Hippocampal formation (tissue), 2 donors: ENCODE measurements at places on chromosomes 3 and 15.
A peak's percentile ranks its signal among the peaks of the same experiment; 100 is the strongest.

DNA sequence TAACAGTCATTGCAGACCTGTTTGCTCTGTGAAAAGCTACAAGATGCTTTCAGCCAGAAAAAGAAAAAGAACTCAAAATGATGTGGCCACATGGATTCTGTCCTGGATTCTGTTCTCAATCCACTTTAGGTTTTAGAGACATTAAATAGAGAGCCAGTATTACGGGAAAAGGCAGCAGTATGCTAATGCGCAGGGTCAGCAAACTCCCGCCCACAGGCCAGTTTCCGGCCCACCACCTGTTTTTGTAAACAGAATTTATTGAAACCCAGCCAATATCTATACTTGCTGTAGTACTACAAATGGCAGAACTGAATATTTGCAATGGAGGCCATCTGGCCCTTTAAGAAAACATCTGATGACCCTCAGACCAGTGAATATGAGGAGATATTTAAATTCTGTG lies 416.1 kb downstream of the ERC2 start:
- no peak for DNase-seq

- DNase-seq, result no peak
These were observed 33.5 kb downstream of the FAM98B start for GRCh38 chr15:38487378-38487777.

- DNase-seq, result no peak
These were observed 132.2 kb upstream of the SLC24A5 start for GRCh38 chr15:47988564-47988963.

- DNase-seq, result peak; percentile 65
These were observed 1.4 kb upstream of the ROBO2 start for GRCh38 chr3:77038468-77038929.

GRCh38 chr15:46304321-46304720 lies 669.5 kb downstream of the SQOR start:
- no peak for DNase-seq

- no peak for DNase-seq
These were observed 7.6 kb upstream of the APBA2 start for GRCh38 chr15:28878209-28878608.

DNA sequence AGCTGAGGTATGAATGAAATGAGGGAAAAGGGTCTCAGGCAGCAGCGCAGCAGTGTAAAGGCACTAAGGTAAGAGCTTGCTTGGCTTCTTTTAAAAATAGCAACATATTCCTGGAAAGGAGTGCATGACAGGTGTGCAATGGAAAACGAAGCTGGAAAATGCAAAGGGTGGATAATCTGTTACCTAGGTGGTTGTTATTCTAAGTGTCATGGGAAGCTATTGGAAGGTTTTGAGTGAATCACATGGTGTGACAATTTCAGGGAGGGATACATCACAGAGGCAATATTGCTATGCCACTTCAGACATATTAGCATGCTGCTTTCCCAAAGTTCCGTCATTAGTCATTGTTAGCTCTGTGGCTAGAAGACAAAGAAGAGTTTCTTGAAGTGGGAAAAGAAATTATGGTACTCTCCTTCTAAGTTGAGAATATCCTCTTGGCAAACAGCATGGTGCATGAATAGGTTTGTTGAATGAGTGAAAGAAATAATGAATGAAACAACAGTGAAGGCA lies 28.7 kb upstream of the TMEM45A start:
- DNase-seq, result no peak

DNA sequence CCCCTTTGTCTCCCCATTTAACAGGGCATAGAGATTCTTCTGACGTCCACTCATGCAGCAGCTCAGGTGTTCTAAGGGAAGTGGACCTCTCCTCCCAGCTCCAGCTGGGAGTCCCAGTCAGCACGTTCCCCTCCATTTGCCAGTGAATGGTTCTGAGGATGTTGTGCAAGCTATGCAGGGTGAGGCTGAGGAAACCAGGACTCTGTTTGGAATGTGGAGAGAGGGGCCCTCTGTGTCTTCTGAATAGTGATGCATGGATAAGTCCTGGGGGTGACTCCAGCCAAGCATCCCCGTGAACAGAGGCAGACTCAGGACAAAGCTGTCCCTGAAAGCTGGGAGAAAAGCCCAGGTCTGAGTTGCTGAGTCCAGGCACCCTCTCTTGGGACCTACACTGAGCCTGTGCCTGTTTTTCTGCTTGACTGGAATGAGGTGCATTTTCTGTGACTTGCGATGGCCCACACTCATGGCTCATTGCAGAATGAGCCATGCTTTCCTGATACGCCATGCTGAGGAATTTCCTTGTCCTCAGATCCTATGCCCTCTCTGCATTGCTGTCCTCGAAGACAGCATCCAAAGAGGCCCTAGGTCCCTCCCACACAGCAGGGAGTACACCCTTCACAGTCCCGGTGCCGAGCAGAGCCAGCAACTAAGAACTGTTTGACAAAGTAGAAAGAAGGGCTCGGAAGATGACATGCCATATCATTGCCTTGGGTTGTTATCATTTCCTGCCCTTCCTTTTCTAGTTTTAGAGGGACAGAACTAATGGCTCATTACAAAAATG lies 185.2 kb downstream of the ATP10A start:
- DNase-seq, result no peak

DNA sequence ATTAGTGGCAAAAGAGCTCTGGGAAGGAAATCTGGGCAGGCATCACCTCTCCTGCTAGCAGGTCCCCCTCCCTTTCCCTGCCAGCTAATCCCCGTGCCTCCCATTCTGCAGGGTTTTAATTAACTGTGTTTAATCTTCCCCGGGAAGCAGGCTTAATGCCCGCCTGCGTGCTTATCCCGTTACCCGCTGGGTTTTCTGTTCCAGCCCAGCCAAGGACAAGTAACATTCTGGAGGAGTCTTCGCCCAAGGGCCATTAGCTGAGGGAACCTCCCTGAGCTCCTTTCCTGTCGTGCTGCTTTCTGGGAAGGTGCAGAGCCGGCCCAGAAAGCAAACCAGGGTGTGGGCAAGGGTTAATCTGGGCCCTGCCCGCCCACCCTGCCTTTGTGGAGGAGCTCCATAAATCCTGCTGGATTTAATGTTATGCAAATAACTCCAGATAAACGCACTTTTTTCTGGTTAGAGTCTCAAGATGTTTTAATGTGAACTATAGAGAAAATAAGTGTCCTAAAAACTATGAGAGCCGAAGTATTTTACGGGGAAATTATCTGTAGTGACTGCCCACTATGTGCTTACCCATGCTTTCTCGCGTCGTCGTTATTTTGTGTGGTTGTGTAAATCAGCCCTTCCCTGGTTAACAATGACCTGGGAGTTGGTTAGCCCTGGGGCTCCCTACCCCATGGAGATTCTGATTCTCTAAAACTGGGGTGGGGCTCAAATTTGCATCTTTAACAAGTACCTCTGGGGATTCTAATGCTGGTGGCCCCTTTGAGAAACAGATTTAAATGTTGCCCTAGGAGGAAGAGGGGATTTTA lies 25.9 kb downstream of the TRIM71 start:
- no peak for DNase-seq

GRCh38 chr3:57147071-57147470 lies 18.1 kb downstream of the IL17RD start:
- no peak for DNase-seq

GRCh38 chr3:197042539-197042938 lies 12.9 kb upstream of the MELTF start:
- DNase-seq, result no peak

DNA sequence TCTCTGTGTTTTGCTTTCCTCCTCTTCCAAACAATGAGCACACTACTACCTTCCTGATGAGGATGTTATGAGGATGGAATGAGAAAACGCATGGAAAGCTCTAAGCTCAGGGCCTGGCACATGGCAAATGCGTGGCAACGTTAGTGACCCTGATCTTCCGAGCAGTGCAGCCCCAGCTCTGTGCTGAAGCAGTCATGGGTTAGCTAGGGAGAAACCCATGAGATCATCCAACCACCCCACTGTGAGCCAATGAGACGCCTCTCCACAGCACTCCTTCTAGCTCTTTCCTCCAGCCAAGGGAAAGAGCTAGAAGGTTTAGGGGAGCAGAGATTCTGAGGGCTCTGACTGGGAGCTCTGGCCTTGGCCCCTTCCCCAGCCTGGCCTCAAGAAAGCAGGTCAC lies 4.5 kb downstream of the CPN2 start:
- DNase-seq, result no peak

DNA sequence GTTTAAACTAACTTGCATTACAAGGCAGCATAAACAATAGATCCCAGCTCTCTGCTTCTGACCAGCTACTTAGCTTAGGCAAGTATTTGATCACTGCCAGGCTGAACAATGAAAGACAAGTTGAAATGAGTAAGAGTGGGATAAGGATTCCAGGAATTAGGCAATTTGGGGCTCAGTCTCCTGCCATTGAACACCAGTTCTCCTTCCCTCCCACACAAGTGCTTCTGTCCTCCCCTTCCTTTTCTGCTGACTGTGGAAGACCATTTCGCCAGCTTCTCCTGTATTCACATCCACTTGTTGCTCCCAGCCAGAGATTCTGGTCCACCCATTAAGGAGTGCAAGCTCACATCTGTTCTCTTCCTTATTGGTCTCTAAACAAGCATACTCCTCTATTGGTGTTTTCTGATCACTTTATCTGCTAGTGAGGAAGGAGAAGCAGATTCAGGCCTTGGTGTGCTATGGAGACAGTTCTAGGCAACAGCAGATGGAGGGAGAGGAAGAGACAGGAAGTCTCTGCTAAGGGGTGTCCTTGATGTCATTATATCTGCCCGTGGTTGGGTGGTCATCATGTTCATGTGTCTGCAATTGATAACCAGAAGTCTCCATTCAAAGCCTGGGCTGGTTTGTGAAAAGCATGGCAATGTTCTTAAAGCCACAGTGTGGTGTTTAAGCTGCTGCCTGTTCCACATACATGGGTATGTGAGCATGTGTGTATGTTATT lies 121.5 kb downstream of the PLCL2 start:
- DNase-seq, result no peak

- DNase-seq, result peak; percentile 76
These were observed 8.3 kb downstream of the ANKRD63 start for GRCh38 chr15:40274350-40275274.

- DNase-seq, result no peak
These were observed 75.9 kb downstream of the TMEM108 start for GRCh38 chr3:133113927-133114597.

DNA sequence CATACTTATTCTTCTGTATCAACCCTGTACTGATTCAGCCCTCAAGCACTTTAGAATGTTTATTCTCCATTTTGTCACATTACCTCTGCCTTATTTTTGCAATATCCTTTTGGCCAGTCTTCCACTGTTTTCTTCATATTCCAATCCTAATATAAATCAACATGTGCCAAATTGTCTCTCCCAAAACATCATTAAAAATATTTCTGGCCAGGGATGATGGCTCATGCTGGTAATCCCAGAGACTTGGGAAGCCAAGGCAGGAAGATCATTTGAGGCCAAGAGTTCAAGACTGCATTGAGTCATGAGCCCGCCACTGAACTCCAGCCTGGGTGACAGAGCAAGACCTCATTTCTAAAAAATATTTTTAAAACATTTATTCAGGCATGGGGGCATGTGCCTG lies 641.4 kb upstream of the CBLB start:
- DNase-seq, result no peak

GRCh38 chr3:194343561-194343893 lies 7.6 kb downstream of the CPN2 start:
- no peak for DNase-seq

DNA sequence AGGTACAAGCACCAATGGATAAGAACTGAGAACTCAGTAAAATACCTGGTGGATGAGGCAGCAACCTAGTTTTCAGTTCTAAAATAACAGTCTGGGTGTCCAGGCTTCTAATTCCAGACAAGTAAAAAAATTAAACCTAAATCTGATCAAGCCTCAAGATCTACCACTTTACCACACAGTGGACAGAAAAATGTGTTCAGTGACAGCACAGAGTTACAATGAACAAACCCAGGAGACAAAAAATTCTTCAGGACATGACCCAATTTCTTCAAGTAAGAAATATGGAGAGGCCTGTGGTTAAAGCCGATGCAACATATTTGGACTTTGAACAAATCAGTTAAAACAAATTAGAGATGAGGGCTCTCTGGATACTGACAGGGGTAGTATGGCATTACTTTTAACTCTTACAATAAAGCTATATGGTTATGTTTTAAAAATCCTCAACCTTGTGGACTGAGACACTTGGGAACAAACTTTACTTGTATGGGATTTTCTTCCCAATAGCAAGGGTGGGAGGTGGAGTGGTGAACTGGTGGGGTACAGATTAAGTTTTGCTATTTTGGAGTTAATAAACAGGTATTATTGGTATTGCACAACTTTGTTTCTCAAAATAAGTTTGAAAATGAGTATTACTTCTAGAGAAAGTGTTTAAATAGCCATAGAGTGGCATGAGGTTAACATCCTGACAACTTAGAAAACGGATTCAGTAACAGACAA lies 14.2 kb downstream of the CCNL1 start:
- DNase-seq, result no peak

DNA sequence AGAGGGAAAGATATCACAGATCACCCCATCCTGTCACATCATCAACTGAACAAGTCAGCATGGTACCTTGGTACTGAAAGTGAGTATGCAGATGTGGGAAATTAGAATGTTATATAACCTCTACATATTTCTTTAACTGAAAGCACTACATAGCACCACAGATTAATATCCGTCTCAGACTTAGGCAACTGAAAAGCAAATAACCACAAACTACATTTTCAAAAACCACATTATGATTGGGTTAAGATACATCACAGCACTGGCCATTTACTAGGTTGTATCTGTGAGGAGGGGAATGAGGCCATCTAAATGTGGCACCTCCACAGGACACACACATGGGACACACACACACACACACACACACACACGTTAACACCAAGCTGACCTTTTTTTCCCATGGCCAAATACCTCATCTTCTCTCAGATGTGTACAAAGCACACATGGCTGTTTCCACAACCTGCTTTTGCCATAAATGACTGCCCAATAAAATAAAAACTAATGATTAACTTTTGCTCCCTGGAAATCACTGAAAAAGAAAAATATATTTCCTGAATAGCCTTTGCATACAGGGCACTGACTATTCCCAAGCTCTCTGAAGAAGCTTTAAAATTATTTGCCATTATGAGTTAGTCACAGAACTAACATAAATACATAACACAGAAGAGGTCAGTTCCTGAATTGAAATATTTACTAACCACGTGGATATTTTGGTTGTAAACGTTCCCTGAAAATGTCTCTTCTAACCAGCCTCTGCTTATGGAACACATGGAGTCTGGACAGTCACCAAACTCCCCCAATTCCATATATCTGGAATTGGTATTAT lies 60.1 kb downstream of the SUMF1 start:
- DNase-seq, result no peak

- no peak for DNase-seq
These were observed 5.8 kb upstream of the USP50 start for GRCh38 chr15:50552238-50552637.

GRCh38 chr15:36782681-36783080 lies 203.3 kb downstream of the CDIN1 start:
- DNase-seq, result no peak

DNA sequence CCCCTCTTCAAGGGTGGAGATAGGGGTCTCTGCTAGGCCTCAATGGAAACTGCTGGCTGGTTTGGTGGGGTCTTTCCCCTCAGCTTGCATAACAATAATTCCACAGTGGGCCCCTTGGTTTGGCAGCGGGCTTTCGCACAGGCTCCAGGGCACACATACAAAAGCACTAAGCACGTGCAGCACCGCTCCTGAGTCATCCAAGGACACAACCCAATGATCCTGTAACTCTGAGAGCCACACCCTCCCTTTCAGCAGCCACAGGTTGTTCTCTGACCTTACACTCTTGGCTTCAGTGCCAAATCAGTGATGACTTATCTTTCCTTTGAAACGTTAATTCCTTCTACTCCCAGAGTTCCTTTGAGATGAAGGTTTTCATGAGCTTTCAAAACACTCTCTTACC lies 41.7 kb downstream of the DAPK2 start:
- DNase-seq, result no peak

- no peak for DNase-seq
These were observed 175.6 kb upstream of the ATP10A start for GRCh38 chr15:26038693-26039092.
